T-helper 2 cell treated with Interferon-gamma antibody and Interleukin-4, amounts not matched to agents 100 ng/mL and 5 ng/mL, for 36 hours (primary cell): ENCODE measurements at places on chromosomes 5 and 9. TPM values are rescaled to one million over a fixed set of nuclear protein-coding genes. Genes with fewer than 3 reads are reported as not detected.

The POU5F2 gene
- total RNA-seq: 1.3 and 1.7 TPM in 2 replicates

The PCDHGA7 gene
- 0.30 TPM in 2 replicates for total RNA-seq

The CCDC183 gene
- total RNA-seq: 0.20 and 0.55 TPM in 2 replicates

The IL5 gene
- total RNA-seq: 7.3 and 7.7 TPM in 2 replicates

The IL9 gene
- total RNA-seq: 0.59 TPM in 1 of 2 replicates, not detected in the other

The CARTPT gene
- total RNA-seq: not detected in 2 replicates

The ADAMTS6 gene
- 2.0 TPM in 2 replicates for total RNA-seq

The GPRIN1 gene
- total RNA-seq: 2.1 and 2.4 TPM in 2 replicates

The ZNF454 gene
- 0.07 TPM in 1 of 2 replicates, not detected in the other for total RNA-seq

The AFAP1L1 gene
- not detected in 2 replicates for total RNA-seq

The CDK7 gene
- total RNA-seq: 24.5 and 27.7 TPM in 2 replicates

The STING1 gene
- 203 and 216 TPM in 2 replicates for total RNA-seq

The ACSL6 gene
- 10.2 and 10.6 TPM in 2 replicates for total RNA-seq

The RPS14 gene
- 2,302 and 2,378 TPM in 2 replicates for total RNA-seq

The REXO4 gene
- total RNA-seq: 25.6 and 26.1 TPM in 2 replicates

The SGCD gene
- total RNA-seq: not detected in 2 replicates
